ENCODE measurements at places on chromosomes 5 and 9.

DNA sequence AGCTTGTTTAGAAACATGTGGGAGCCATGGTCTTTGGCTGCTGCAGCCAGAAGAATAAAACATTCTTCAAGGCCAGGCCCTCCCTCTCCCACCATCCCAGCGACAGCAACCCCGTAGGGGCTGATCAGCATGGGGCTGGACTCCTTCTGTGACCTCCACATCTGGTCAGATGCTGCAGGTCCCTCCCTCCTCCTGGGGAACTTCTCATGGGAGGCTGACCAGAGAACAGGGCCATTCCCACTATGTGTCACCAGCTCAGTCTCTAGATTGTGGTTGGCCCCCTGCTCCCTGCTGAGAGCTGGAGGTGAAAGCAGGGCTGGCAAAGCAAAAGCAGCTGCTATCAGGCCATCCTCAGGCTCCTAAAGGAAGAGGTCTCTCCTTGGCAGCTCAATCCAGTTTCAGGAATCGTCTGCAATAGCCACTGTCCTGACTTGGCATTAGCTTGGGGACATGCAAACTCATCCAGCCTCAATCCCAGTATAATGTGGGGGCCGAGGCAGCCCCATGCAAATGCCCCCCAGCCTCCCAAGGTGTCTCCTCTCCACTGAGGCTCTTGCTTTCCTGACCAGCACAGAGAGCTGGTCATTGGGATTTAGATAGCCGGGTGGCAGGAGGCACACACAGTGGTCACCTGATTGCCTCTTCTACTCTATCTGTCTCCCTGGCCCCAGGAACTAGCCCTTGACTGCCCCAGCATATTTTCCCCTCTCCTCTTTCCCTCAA lies 81.5 kb downstream of the NRG2 start:
- DNase-seq: no peak

DNA sequence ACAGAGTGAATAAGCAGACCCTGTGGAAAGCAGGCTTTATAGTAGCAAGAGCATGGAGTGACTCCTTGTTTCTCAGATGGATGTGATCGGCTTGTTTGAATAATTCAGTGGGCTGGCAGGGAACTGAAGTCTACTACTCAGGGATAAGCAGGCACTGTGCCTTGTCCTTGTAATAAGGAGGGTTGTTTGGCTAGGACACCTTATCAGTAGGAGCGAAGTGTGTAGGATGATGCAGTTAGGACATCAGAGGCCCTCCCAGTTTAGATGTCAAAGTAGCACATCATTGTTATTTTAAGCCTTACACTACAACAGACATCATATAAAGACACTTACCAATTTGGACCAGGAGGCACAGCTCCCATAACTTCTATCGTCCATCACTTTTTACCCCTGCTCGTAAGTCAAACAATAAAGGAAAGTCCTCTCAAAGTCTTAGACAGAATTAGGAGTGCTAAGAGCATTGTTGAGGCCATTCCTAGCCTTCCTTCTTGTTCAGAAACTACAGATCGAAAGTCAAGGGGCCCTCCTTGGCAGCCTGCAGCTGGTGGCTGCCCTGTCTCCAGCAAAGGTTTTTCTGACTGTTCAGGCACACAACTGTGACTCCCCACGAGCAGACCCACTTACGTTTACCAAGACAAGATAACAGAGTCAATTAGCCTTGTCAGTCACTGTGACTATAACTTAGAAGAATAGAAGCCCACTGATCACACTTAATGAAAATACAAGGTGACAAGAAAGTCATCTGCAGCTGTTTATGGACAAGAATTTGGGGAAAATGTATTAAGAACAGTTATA lies 218.6 kb downstream of the SNX18 start:
- DNase-seq: no peak

DNA sequence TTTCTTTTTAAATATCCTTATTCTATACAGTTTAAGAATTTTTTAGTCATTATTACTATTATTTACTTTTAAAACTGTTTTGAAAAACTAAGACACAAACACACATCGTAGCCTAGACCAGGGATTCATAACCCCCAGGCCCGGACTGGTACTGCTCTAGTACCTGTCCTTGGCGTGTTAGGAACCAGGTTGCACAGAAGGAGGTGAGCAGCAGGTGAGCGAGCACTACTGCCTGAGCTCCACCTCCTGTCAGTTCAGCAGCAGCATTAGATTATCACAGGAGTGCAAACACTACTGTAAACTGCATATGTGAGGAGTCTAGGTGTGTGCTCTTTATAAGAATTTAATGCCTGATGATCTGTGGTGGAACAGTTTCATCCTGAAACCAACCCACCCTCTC lies 357.0 kb downstream of the PTPRD start:
- no peak for DNase-seq

DNA sequence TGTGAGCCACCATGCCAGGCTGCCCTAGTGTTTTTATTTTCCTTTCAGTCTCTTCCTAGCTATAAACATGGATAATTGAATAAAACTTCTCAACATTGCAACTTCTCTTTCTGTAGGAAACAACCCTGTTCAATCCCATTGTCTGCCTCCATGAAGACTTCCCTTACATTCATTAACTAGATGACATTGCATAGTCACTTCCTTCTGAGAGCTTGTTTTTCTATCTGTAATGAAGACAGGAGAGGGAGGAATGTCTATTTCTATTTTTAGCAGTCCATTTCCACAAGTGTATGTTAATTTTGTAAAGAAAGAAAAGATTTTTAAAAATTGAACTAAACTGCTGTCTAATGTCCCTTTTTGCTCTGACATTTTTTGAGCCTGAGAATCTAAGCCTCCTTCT lies 55.6 kb upstream of the MELK start:
- DNase-seq: no peak

GRCh38 chr5:95786821-95787418 lies 35.6 kb downstream of the GLRX start:
- no peak for DNase-seq

- no peak for DNase-seq
Measured at GRCh38 chr9:96080364-96080763, 204.9 kb downstream of the ERCC6L2 start.

DNA sequence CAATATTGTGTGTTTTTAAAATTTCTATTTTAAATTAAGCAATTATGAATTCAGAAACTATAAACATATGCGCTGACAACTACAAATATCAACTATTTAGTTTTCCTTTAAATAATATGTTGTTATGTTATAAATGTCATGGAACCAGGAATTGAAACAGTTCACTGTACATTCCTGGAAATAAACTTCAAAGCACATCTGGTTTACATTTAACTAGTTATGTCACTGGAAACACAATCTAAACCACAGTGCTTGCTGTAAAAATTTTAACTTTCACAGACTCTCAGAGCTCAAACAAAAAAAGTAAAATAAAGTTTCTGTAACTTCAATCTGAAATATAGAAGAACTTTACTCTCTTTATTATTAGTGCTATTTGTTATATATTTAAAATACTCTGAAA lies 179.2 kb downstream of the FBN2 start:
- DNase-seq: no peak

DNA sequence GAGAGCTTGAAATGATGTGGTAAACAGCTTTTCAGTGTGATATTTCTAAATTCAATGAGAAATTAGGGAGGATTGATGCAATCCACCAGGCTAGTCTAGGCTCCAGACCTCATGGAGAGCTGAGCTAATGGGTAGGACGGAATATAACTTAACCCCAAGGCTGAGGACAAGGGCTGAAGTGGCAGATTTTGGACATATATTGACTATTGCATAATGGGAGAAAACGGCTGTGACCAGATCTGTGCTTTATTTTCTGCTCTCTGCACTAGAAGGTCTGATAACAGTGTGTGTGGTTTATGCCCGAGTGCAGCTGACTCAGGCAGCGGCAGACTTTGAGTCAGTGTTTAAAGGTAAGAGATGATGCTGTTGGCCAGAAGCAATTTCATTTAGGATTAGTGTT lies 70.6 kb downstream of the ACTBL2 start:
- no peak for DNase-seq

DNA sequence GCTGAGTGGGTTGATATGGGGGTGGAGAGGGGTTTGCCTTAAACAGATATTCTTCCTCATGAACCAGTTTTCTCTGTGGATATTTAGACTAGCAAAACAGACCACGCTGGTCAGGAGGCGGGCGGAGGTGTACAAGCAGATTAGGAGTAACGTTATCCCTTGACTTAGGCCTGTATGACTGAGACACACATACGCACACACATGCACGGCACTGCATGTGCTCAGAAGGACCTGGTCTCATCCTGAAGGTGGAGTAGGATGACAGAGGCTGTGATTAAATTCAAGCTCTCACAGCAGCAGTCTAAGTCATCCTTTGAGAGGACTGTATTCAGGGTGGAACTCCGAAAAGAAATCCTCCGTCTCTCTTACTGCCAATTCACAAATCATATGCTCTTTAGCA lies 209.7 kb downstream of the DIRAS2 start:
- no peak for DNase-seq

DNA sequence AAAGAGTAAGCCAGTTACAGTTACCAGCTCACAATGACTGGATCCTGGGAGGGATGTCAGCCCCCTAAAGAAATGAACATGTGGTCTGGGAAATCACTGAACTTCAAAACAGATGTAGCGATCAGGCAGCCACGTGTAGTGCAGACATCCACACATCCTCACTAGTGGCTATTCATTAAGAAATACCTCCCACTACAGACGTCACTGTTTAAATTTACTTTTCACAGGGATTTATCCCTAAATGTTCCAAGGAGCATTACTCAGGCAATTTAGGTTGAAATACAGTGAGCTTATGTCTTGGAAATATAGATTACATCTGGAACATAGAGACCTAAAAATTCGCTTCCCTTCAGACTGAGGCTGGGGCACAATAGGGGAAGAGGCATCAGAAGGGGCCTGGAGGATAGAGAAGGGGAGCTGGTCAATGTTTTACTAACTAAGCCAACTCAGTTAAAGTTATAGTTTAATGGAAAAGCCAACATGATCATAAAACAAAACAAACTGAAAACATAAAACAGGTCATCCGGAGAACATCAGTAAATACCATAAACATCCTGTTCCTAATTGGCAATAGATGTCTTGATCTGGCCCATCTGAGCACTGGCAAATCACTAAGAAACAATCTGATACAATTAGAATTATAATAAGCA lies 92.3 kb downstream of the FANCC start:
- no peak for DNase-seq

DNA sequence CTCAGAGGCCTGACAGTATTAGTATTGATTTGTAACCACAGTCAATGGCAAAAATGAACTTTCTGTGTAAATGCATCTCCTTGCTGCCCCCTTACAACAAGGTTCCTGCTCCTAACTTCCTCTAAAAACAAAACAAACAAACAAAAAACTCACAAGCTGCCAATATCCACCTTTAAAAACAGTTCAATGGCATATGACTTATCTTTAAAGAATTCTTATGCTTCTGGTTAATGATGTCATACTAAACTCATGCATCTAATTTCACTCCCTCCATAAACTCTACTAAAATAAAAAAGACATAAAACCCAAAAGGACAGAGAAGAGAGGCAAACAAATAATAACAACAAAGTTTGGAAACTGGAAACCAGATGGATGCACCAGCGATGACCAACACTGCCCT lies 9.0 kb upstream of the OR1N1 start:
- DNase-seq: no peak

DNA sequence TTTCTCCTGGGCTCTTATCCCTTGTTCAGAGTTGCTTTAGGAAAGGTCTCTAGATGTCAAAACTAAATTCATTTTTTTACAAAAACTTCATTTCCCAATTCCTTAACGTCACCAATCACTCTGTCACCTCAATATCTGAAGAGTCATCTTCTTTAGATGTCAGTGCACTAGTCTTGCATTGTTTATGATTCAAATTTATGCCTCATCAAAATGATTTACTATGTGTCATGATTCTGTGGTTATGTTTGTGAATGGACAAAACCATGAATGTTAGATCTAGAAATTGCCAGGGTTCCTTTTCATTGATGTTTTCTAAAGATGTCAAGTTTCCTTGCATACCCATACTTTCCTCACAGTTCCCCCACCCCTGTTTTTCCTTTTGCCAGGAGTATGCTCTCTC lies 21.5 kb downstream of the CWC27 start:
- no peak for DNase-seq

DNA sequence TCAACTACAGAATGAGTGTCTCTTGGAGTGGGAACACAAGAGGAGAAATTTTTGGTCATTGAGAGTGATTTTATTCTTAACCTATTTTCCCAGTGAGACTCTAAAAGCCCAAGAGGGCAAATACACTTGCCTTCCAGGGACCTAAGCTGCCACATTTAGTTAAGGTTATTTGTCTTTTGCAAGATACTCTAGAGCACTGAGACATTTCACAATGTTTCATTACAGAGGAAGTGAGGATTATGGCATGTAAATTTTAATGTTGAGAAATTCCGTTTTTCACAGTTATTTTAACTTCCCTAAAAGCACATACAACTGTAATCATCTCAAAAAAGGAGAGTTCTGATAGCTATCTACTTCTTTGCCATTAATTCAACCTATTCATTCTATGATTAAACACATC lies 38.7 kb upstream of the RAB3C start:
- DNase-seq: no peak

DNA sequence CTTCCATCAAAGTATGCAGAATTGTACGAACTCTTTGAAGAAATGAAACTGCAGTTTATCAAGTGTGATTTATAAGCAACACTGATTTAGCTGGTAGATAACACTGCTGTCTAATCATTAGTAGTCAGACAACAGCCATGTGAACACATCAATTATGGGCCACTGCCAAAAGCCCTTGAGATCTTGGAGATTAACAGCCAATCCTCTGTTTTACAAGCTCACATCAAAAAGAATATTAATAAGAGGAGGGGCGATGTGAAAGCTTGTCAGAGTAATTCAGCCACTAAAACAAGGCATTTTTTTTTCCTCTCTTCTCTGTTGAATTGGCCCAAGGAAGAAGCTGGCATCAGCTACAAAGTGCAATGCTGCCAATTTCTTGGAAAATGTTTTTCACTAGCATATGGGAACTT lies 28.1 kb downstream of the ZNF608 start:
- DNase-seq: no peak

DNA sequence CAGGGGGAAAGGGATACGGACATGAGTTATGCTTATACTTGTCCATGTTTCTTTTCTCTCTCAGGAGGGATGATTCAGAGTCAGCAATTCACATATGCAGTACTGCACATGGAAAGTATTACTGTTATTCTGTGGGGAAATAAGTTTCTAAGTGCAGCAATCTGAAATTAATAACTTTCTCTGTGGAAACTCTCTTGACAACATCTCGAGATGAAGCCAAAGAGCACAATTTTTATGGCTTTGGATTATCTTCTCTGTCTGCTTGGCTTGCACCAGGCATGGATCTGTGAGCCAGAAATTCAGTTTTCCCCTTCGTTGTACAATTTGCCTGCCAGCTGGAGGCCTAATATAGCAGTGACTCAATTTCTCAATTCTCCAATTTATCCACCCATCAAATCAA lies 2.5 kb upstream of the NDFIP1 start:
- no peak for DNase-seq

DNA sequence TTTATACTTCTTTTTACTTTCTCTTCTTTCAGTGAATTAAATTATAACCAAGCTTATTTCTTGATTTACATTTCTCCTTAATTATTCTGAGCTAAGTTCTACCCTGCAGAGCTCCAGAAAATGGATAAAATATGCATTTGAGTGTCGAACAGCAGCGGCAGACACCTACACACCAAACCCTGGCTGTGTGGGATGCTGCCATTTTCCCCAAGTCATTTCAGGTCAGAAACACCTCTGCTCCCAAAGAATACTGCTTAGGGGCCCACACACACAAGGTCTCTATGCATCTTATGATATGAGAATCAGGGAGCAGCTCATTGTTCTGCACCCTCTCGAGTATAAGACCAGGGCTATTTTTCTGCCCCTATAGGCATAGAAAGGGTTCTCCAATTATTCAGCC lies 122.3 kb downstream of the CMYA5 start:
- no peak for DNase-seq
